ENCODE measurements at places on chromosomes 4 and X. TPM values are rescaled to one million over a fixed set of nuclear protein-coding genes. Genes with fewer than 3 reads are reported as not detected.

DNA sequence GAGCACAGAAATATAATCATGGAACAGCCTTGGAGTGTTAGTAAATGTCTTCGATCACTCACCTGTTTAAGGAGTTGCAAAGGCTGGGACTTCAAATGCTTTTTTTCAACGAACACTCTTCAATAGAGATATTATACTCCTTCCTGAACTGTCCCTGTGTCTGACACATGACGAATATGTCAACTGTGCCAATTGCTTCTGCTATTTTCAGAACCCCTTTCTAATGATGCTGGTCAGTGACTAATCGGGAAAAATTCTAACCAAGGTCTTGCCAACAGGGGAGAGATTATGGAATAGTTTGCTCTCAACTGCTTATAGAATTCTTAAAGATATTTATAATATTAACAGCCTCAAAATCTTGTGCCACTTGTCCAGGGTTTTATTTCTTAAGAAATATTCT is 8.5 kb upstream of the KLHL34 start:
- DNase-seq: no peak

DNA sequence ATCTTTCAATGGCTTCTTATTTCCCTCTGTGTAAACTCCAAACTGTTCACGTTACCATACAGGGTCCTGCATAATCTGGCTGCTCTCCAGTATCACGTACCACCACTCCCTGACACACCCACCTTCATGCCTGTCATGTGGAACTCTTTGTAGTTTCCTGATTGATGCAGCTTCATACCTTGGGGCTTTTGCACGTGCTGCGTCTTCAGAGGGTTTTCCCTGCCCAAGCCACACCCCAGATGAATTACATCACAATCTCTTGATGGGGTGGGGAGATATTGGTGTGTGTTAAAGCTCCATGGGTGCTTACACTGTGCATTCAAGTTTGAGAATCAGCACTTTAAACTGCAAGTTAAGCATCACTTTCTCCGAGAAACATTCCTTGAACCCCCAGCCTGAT is 101.9 kb downstream of the CT47B1 start:
- no peak for DNase-seq

DNA sequence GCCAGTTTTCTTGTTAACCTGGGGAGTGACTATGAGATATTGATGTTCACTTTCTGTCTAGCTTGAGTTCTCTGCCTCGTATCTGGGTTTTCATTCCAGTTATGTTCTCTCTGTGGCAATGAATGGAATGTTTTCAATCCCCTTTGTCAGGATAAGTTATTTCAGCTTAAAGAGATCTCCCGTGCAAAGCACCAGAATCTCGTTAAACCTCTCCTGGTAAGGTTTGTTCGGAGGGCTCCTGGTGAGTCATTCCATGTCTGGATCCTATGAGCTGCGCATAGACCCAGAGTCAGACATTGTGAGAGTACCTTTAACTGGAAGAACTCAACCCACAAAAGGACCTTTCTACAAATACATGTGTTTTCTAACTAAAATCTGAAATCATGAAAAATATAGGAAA is 51.0 kb downstream of the KDR start:
- DNase-seq: no peak

GRCh38 chrX:122113376-122113775 is 1066.0 kb downstream of the GLUD2 start:
- no peak for DNase-seq

DNA sequence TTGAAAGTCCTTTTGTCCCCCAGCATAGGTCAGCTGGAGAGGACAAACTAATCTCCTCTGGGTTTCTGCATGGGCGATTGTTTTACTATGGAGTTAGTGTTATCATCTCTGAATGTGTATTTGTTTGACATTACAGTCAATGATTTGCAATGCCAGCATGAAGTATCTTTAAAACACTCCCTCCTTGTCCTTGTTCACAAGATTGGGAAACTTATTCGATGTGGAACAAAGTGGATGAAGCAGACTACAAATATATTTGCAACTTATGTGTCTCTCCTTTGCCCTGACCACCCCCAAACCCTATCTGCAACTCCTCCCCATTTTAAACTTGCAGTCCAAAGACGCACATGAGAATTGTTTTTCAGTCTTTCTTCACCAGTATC is 1.5 kb upstream of the PITX2 start:
- DNase-seq: no peak

DNA sequence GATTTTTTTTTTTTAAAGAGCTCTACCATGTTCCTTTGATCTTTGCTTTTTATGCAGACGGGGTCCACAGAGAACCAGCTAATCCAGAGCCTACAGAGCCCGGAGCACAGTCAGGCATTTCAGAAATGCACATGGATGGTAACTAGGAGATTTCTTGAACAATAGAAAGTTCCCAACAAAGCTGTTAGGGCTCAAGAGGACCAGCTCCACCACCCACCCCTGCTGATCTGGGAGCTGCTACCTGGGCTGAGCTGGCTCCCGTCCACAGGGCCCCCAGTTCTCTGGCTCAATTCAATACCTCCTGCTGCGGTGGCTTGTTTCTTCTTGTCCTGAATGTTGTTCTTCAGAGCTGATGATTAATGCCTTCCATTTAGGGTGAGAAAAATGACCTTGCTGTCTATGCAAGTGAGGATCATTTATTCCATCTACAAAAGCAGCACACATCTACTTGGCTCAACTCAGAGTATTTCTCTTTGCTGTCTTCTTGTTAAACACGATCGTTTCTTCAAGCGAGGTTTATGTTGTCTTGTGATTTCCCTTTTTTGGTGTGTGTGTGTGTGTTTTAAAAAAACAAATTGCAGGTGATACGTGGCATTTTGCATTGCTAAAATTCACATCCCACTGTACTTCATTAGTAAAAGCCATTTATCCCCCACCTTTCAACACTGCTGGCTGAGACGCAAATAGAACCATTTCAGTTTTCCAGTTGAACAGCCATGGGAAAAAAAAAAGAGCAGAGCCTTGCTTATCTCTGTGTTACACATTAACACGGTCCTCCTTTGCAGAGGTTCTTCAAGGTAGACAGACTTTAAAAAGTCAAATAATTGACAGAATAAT is 31.3 kb downstream of the IGFBP7 start:
- DNase-seq: peak; percentile 91

DNA sequence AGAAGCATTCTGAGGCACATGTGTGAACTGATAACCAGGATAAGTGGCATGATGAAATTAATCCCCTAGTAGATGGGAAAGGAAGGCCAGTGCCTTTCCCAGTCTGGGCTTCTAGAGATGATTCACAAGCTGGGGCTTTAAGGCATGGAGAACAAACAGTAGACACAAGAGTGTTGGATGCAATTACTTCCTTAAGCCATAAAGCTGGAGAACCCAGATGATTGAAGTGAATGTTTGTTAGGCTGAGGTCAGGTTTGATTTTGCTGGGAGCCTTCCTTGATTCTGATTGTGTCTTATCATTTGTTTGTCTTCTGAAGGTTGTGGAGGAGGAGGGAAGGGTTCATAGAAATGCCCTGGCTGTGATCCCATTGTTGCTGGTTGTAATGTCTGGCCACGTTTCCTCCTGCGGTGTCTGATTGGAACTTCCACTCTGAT is 125.2 kb downstream of the NHS start:
- DNase-seq: peak; percentile 32

- peak; percentile 69 for DNase-seq
Observed at GRCh38 chr4:188989371-188989770, 850.1 kb downstream of the TRIML1 start.

GRCh38 chr4:52713456-52713937 is 37.7 kb downstream of the ERVMER34-1 start:
- DNase-seq: no peak

DNA sequence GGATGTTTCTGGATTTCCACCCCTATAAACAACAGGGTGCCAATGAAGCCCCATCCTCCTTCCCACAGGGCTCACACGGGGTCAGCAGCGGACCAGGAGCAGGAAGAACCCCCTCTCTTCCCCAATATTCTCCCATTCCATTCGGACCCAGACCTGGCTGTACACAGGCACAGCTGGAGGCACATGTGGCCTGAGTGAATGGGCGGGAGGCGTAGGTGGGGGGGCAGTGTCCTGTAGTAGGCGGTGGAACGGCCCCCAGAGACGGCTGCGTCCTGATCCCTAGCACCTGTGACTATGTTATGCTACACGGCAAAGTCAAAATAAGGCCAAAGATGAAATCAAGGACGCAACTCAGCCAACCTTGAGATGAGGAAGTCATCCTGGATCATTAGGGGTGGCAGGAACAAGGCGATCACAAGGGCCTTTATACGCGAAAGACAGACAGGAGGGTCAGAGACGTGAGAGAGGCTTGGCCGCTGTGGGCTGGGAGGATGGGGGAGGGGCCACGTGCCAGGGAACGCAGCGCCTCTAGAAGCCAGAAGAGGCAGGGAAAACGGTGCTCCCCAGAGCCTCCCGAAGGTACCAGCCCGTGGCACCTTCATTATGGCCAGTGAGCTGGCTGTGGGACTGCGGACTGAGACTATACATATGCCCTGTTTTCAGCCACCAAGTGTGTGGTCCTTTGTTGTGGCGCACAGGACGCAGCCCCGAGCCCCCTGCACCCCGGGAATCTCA is 75.6 kb downstream of the WFS1 start:
- DNase-seq: no peak

GRCh38 chr4:95694411-95694810 is 145.5 kb upstream of the PDHA2 start:
- no peak for DNase-seq

DNA sequence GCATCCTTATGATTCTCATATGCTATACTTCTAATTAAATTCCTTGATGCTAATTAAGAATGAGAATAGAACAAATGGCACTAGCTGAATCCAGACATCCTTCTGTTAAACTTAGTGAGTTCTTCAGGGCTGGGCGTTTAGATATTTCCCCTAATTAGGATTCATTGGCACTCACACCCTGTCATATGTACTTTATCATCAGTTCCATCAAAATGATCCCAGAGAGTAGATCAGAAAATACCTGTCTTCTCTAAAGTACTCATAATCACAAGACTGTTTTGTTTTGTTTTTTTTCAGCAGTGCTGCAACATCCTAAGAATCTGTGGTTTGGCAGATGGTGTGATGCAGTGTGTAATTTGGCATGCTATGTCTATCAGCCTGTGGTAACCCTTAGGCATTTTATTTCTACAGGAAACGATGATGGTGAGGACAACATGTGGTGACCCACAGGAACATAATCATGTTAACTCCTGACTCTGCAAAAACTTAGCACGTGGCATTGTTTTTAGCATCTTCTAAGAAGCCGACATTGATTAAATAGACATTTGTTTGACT is 2528.4 kb downstream of the ARAP2 start:
- DNase-seq: peak; percentile 68

GRCh38 chr4:73911746-73912145 is 42.6 kb downstream of the CXCL1 start:
- DNase-seq: no peak

- DNase-seq: no peak
Observed at GRCh38 chrX:30643313-30643821, 9.9 kb upstream of the GK start.

The ETDB gene
- total RNA-seq: not detected

The CLOCK gene
- 13.0 TPM for total RNA-seq

The FRMPD4 gene
- 0.08 TPM for total RNA-seq

The FAM184B gene
- under 0.01 TPM for total RNA-seq

The SYTL5 gene
- not detected for total RNA-seq

The TCEAL6 gene
- not detected for total RNA-seq

The USP27X gene
- 3.1 TPM for total RNA-seq

The RBM46 gene
- 0.04 TPM for total RNA-seq

The LAMTOR3 gene
- total RNA-seq: 71.4 TPM
